ENCODE measurements at places on chromosomes 7 and 10.
A peak's percentile ranks its signal among the peaks of the same experiment; 100 is the strongest.

- DNase-seq = no peak
These were observed 61.5 kb downstream of the PTN start for GRCh38 chr7:137282043-137282442.

GRCh38 chr10:75418712-75419111 lies 12.7 kb upstream of the LRMDA start:
- DNase-seq = no peak

DNA sequence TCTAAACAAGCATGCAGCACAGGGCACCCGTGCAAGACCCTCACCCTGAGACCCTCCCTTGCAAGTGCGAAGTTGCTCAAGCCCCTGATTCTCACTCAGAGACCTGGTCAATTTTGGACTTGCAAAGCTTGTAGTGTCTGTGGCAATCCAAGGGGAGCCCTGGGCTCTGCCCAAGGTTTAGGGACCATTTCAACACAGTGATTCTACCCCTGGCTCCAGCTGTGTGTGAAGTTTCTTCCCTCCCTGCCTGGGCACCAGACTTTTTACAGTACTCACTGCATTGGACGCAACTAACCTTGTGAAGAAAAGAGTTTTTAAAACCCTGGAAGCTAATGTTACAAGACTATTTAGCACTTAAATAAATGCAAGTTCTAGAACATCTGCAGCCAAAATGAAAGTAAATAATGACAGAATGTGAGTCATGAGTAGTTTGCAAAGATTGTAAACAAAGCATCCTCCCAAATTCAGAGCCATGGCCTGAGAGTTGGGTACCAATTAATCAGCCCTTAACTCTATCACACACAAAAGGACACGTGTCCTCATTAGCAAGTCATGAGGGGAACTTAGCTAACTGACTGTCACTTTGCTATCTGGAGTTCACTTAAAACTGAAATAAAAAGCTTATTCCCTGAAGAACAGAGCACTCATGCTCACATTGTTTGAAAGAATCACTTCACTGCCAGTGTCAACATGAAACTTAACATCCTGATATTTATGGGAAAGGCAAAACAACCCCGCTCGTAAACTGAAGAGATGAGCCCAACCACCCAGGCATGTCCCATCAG lies 48.1 kb downstream of the RGS10 start:
- no peak for DNase-seq

DNA sequence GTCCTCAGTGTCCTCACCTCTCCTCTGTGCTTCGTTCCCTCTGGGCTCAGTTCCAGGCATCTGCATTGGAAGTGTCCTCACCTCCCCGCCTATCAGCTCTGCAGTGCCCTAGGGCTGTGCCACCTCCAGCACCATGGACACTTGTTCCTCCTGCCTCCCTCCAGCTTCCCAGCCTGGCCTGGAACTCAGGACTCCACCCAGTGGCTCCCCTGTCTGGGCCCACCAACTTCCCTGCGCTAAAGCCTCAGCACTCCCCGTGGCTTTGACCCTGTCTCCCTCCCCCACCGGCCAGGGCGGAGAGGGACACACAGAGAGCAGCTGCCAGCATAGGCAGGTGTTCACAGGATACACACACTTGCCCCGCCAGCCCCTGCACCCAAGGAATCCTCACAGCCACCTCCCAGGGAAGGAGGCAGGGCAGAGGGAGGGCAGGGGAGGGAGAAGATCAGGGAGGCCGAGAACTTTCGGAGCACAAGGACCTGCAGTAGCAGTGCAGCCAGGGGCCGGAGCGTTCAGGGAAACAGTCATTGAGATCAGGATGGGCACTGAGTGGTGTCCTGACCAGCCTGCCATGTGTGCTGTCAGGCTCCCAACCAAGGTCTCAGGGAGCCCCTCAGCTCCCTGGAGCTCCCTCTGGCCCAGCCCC lies 31.3 kb downstream of the ANXA8 start:
- peak; percentile 47 for DNase-seq

DNA sequence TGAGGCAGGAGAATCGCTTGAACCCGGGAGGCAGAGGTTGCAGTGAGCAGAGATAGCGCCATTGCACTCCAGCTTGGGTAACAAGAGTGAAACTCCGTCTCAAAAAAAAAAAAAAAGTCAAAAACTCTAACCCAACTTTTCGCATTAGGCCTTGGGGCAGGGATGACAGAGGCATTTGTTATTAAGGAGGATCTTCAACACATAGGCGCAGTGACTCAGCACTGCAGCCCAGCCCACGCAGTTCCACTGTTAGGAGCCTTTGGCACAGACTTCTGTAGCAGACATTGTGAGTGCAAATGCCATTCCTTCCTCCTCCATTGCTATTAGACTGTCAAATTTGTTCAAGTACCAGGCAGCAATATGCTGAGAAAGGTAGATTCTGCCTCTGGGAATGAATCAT lies 43.1 kb upstream of the KLHL7 start:
- DNase-seq = no peak

DNA sequence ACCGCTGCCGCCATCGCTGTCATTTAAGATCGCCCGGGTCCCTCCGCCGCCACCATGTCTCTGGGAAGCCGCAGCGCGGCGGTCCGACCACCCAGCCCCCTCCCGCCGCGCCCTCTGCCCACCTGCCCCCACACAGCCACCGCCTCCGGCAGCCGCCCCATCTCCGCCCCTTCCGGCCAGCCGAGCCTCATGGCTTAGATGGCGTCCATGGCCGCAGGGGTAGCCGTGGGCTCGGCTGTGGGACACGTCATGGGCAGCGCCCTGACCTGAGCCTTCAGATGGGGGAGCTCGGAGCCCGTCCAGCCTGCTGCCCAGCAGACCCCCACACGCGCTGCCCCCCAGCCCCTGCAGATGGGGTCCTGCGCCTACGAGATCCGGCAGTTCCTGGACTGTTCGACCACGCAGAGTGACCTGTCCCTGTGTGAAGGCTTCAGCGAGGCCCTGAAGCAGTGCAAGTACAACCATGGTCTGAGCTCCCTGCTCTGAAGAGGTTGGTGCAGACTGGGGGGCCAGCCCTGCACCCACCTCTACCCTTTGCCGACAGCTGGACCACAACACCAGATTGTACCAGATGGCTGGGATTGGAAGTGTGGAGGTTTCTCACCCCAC lies 38.0 kb upstream of the TARP start:
- no peak for DNase-seq

DNA sequence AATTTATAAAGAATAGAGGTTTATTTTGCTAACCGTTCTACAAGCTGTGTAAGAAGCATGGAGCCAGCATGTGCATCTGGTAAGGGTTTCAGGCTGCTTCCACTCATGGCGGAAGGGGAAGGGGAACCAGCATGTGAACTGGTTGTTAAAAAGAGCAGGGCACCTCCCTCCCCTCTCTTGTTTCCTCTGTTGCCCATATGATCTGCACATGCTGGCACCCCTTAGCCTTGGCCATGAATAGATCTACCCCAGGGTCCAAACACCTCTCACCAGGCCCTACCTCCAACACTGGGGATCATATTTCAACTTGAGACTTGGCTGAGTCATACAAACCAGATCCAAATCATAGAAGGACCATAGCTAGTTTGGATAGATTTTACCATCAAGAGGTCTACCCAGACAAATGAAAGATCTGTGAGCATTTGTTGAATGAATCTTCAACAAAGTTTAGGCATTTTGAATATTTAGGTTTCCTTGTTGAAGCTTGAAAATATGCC lies 36.0 kb upstream of the NRP1 start:
- no peak for DNase-seq

GRCh38 chr7:74129887-74130286 lies 44.3 kb upstream of the EIF4H start:
- DNase-seq = no peak

DNA sequence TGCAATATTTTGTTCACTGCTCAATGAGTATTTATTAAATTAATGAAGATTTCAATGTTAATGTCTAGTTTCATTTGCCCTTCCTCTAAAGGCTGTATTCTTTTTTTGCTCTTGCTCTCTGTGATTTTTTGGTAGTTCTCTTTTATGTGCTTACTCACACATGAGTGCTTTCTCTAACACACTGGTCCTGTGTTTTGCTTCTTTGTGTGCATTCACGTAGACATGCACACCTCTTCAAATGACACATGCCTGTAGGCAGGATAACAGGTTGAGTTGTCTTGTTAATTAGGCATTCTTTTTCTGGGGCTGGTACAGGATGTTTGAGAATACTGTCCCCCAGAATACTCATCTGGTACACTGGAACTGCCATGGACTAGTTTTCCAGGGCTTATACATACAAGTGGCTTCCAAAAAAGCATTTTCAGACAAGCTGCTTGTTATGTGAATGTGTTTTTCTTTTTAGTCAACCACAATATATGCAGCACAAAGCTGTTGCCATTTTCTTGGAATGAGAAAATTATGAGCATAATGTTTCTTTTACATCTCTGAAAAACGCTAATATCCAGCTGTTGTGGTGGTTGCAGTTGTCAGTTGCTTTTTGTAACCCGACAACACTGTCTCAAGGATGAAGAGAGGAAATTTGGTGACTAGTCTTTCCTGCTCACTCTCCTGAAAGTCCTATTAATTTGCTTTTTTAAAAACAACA lies 416.4 kb downstream of the AUTS2 start:
- DNase-seq = no peak

GRCh38 chr10:47023237-47024045 lies 112.2 kb downstream of the PTPN20 start:
- DNase-seq = no peak

DNA sequence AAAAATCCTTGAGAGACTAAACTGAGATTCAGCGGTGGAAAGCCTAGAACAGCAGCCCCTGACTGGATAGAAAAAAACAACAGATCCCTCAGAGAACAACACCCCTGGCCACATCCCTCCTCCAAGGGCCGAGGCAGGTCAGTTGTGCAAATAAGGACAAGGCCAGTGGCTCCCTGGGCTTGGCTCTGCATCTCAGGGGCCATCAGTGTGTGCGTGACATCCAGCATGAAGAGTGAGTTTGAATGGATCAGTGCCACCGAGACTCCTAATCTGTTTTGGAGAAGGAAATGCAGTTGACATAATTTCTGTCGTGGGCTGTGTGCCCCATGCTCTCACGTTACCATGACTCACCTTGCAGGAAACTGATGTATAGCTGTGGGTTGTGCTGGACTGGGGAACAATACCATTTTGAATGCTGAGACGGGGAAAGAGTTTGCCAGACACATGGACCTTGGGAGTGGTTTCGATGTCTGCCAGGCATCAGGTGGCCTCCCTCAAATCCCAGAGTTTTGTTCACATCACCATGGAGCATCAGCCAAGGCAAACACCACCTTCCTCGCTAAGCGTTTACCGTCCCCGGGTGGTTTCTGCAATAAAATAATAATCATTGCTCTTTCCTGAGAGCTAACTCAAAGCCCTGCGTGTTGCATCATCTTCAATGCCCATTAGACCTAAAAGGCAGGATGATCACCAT lies 153.2 kb upstream of the FZD8 start:
- DNase-seq = no peak

GRCh38 chr7:94908323-94909178 lies 1.2 kb downstream of the PPP1R9A start:
- DNase-seq = peak; percentile 15

DNA sequence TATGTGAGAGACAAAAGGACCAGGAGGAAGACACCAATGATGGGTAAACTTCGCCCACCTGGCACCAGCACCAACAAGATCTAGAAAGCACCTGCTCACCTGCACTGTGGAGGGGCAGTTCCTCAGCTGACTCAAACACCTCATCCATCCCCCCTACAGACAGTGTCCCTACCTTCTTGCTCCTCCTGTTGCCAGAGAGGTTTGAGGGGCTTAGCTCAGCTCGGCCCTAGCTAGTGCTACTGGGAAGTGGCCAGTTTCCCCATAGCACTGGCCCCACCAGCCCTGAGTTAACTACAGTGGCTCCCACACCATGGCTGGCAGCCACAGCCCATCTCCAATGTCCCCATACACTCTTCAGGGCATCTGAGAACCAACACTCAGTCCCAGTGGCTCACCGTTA lies 70.8 kb downstream of the GRID1 start:
- no peak for DNase-seq

- DNase-seq = no peak
These were observed 115.6 kb downstream of the ABCA13 start for GRCh38 chr7:48286836-48287235.

DNA sequence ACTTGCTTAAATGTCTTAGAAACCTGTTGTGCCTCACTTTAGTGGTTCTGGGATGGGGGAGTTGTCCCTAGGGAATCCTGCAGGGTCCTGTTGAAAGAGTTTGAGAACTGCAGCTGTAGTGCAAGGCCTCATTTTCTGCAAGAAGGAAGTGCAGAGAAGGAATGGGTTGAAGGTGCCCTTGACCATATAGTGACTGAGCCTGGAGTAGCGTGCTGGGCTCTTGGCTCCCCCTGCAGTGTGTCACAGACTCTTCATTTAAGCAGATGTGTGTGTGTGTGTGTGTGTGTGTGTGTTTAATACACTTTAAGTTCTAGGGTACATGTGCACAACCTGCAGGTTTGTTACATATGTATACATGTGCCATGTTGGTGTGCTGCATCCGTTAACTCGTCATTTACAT lies 92.2 kb downstream of the GRK5 start:
- DNase-seq = no peak

GRCh38 chr10:43824934-43825333 lies 176.3 kb upstream of the ZNF32 start:
- no peak for DNase-seq

- DNase-seq = no peak
These were observed 37.5 kb downstream of the AHCYL2 start for GRCh38 chr7:129262324-129262723.

DNA sequence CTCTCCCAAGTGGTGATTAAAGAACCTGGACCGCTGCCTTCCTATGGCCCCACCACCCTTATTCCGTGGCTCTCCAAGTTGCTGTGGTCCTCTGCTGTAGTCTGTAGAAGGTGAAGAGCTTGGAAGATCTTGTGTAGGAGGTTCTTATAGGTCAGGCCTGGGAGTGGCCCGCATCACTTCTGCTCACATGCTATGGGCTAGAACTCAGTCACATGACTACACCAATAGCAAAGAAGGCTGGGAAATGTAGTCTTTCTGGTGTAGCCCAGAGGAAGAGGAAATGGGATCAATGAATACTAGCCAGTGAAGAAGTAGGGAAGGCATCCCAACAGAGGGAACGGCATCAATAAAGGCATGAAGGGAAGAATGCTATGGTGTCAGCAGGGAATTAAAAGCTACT lies 41.3 kb upstream of the AOAH start:
- DNase-seq = no peak

DNA sequence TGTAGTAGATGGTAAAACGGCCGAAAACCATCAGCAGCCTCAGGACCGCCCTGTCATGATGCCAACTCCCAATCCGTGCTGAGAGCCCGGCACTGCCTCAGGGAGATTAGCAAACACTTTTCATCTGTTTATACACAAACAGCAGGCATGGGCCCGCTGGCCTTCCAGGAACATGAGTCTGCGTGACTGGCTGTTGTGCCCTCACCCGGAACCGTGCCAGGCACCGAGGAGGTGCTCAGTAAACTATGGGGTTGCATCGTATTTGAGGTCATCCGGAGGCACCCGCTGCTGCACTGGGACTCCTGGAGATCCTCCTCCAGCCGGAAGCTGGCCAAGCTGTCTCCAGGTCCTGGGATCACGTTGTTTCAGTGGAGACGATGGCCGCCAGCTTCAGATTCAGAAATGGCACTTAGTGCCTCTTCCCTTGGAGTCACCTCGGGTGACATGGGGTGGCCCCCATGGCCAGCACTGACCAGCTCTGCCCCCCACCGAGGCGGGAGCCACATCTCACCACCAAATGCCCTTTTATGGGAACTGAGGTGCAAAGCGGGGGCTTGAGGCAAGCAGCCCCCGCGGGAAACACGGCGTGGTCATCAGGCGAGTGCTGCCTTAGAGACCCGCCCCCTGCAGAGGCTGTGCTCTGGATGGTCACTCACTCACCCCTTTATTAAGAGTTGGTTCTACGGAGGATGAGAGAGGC lies 585.9 kb downstream of the PTPRN2 start:
- DNase-seq = peak; percentile 45

GRCh38 chr7:23024454-23024853 lies 10.5 kb upstream of the HYCC1 start:
- DNase-seq = no peak
